ENCODE measurements at places on chromosomes 2 and 18.

- no peak for DNase-seq
Measured at GRCh38 chr2:196750291-196750923, 49.1 kb downstream of the GTF3C3 start.

- DNase-seq: no peak
Measured at GRCh38 chr18:76928179-76928868, 106.0 kb downstream of the ZNF236 start.

DNA sequence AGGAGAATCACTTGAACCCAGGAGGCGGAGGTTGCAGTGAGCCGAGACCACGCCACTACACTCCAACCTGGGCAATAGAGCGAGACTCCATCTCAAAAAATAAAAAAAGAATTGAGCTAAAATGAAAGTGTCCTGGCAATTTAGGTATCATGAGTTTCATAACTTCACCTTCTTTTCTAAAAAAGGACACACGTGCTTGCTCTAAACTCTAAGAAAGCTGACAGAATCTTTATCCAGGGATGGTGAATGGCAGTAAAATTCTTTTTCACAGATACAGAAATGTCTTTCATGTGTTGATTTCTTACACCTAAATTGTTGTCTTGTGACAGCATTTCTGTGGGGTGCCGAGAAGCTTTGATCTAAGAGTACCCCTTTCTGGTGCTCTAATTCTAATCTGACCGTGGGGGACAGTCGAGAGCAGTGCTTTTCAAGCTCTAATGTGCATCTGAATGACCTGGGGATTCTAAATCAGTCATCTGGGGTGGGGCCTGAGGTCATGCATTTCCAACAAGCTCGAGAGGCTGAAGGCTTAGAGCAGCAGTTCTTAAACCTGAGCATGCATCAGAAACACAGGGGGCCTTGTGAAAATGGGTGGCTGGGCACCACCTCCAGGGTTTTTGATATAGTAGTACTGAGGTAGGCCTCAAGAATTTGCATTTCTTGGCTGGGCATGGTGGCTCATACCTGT lies 42.1 kb upstream of the REL start:
- DNase-seq: peak; percentile 48

DNA sequence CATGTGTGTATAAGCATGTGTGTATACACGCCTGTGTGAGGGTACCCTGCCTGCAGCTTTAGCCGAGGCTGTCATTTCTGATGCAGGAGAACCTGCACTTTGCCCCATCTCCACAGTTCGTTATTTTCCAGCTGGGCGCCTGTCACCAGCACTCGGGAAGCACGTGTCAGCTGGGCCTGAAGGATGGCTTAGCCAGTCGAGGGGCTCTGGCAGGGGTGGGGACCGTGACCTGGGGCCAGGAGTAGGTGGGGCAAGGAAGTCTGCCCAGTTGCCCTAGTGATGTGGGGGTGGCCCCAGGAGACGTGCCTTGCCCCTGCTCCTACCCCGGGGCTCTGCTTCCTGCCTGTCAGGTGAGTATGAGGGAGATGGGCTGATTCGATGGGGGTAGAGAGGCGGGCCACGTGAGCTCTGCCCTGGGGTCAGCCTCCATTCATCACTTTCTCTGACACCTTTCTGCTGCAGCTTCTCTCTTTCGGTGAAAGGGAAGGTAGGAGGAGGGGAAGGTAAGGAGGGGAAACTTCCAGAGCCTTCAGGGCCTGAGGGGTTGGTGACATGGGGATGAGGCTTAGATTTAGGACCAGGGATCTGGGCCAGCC lies 130.6 kb upstream of the SKOR2 start:
- DNase-seq: no peak

DNA sequence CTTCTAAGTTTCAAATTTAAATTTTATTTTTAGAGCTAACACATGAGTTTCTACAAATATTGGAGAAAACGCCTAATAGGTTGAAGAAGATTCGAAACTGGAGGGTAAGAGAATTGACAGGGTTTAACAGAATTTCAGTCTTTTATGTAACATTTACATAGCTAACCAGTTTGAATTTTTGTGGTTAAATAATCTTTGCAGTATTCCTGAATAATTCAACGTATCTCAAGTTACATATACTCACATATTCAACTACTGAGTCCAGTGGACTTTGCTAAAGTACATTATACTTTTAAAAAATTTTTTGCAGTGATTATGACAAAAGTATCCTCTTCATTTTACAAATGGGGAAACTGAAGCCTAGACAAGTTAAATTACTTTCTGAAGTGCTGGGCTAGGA lies 34.0 kb downstream of the CCNT2 start:
- DNase-seq: no peak

GRCh38 chr2:1671916-1672315 lies 72.4 kb downstream of the PXDN start:
- DNase-seq: no peak

GRCh38 chr2:44623622-44624351 lies 262.0 kb downstream of the CAMKMT start:
- no peak for DNase-seq

DNA sequence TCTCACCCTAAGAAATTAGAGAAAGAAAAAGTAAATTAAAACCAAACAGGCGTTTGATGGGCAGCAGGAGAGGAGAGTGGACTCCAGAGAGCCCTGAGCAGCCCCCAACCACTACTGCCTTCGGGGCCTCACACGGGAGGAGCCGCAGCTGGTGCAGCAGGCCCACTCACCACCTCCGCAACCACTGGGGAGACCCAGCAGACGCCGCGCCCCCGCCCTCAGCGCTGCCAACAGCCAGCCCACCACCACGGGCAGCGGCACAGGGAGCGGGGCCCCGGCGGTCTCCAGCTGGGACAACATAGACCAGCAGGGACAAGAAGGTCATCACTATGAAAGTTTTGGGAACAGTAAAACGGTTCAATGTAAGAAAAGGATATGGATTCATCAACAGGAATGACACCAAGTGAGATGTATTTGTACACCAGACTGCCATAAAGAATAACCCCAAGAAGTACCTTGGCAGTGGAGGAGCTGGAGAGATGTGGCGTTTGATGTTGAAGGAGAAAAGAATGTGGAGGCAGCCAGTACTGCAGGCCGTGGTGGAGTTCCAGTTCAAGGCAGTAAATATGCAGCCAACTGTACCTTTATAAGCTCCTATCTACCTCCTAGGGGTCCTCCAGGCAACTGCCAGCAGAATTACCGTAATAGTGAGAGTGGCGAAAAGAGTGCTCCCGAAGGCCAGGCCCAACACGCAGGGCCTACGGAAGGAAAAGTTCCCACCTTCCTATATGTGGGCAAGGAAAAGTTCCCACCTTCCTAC lies 76.5 kb downstream of the OLA1 start:
- DNase-seq: no peak

- DNase-seq: no peak
Measured at GRCh38 chr2:187055463-187055862, 206.5 kb upstream of the ZSWIM2 start.

DNA sequence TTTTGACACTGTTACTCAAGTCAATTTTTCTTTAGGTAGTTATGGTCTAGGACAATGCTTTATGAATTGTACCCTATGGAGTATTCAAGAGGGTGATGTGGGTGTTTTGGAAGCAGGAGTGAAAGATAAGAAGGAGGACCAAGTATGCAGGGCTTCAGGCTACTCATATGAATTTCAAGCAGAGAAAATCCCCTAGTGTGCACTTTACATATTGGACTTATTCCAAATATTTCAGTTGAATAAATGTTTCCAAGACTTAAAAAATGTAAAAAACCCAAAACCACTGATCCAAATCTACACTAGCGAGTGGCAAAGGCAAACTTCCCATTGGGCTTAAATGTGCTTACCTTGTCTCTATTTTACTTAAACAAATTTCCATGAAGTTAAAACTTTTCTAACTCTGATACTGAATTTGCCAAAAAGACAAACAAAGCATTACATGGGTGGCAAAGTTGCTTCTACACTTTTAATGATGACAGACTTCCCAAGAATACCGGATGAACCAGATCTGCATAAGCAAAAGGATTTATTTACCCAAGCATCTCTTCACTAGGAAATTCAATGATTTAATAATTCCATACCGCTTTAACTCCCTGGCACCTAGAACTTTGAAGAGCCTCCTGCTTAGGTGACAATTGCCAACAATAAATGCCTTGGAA lies 1233.5 kb upstream of the NXPH2 start:
- no peak for DNase-seq

- DNase-seq: no peak
Measured at GRCh38 chr2:205545971-205546816, 136.1 kb upstream of the NRP2 start.

DNA sequence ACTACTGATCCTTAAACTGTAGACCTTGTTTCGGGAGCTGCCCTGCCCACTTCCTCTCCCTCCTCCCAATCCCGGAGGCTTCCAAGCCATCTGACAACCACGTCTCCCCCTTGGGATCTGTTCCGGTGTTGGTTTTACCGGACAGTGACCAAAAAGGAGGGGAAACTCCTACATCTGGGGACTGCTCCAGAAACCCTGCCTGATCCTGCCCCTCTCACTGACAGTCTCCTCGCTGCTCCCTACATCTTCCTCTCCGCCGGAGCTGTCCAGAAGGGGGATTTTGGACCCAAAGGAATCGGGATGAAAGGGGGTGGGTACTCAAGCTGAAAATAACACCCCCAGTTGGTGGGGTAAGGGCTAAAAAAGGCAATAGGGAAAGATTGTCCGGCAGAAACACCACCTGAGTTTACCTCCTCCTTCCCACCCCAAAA lies 1.5 kb downstream of the INO80D start:
- peak; percentile 33 for DNase-seq

GRCh38 chr18:23487738-23488570 lies 15.4 kb upstream of the RMC1 start:
- no peak for DNase-seq

GRCh38 chr2:100247256-100248043 lies 74.9 kb downstream of the LONRF2 start:
- DNase-seq: peak; percentile 67

GRCh38 chr2:62831729-62832128 lies 126.2 kb downstream of the EHBP1 start:
- peak; percentile 24 for DNase-seq

DNA sequence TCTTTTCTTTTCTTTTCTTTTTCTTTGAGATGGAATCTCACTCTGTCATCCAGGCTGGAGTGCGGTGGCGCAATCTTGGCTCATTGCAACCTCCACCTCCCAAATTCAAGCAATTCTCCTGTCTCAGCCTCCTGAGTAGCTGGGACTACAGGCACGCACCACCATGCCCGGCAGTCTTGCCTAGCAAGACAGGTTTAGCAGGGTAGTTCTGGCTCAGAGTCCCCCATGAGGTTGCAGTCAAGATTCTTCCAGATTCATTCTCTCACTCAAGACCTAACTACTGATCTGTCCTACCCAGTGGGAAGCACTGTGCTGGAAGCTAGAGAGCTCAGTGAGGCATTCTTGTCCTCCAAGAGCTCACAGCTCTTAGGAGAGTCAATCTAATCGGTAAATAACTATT lies 17.6 kb upstream of the ZAP70 start:
- DNase-seq: no peak

DNA sequence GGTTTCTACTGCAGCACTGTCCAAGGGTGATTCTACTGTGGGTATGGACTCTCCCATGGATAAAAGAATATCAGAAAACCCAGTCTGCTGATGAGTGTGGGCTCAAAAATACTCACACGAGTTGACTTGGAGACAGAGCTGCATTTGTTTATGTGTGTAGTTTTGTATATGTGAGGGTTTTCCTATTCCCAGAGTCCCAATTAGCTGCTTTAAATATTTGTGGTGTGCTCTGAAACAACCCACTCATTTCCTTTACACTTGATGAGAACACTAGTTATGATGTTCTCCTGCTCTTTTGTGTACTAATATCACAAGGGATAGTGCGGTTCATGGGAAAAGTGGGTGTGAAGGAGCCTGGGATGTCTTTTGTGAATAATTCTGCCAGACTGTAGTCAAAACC lies 337.3 kb downstream of the PLCL1 start:
- no peak for DNase-seq

DNA sequence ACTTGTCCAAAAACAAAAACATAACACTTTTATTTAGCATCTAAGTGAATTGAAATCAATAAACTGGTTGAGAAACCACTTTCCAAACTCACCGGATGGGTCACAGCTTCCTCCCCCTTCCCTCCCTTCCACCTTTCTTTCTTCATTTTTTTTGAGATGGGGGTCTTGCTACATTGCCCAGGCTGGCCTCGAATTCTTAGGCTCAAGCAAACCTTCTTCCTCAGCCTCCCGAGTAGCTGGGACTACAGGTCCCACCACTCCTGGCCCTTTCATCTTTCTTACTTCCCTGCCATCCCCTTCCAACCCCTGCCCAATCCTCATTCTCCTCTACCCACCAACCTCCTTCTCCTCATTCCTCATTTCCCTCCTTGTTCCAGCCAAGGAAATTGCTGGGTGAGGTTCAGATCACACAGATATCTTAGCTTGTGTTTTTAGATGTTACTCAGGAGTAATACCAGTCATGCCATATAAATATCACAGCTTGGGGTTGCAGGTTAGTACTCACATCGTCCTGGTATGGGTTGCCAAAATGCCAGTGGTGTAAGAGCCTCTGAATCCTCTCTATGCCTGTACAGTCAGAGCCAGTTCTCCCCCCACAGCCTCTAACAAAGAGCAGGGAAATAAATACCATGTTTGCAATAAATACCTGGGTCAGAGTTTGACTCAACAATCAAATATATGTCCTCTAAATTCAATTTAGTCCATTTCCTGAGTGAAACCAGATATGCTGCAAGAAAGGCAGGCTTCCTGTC lies 132.7 kb upstream of the NDUFV2 start:
- no peak for DNase-seq

DNA sequence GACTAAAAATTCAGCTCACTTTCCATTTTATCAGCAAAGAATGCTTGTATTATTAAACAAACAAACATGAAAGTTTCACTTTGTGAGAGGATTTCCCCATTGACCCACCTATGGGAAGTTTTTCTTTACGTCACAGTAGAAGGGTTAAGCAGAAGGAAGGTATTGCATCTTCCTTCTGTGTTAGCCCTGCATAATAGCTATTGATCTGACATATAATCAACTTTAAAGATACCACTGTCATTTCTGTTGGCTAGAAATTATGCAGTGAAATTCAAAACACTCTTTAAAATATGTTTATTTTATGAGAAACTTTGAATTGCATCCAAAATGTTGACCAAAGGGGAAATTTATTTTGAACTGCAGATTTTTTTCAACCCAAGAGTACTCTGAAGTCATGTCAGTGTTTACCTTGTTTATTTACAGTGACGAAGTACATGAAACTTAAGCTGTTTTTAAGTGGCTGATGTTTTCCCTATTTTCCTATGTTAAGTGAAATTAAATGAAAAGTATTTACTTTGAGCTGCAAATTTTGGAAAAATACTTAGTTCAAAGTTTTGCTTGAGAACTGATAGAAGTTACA lies 566.4 kb downstream of the ZEB2 start:
- no peak for DNase-seq

- no peak for DNase-seq
Measured at GRCh38 chr2:240299710-240300068, 135.8 kb upstream of the GPC1 start.

GRCh38 chr2:141313972-141314371 lies 816.8 kb downstream of the LRP1B start:
- no peak for DNase-seq
